ENCODE measurements at places on chromosomes 12 and 14.

GRCh38 chr14:54453252-54453651, 12.1 kb upstream of the CNIH1 start:
- DNase-seq: no peak

DNA sequence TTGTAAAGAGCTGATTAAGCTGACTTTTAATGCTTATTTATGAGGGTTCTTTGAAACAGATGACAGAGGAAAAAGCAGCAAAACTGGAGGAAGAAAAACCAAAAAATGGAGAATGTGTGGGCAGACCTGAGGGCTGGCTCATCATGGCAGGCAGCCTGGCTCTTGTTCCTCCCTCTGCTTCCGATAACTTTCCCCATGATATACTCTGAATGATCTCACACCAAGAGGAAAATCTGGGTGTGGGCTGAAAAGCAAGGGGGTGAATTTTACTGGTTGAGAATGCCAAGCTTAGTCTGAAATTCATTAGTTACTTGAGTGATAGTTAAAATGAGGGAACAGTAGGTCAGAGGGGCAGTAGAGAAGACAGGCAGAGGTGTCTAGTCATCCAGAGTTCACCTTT, 330.1 kb upstream of the PRICKLE1 start:
- DNase-seq: no peak

DNA sequence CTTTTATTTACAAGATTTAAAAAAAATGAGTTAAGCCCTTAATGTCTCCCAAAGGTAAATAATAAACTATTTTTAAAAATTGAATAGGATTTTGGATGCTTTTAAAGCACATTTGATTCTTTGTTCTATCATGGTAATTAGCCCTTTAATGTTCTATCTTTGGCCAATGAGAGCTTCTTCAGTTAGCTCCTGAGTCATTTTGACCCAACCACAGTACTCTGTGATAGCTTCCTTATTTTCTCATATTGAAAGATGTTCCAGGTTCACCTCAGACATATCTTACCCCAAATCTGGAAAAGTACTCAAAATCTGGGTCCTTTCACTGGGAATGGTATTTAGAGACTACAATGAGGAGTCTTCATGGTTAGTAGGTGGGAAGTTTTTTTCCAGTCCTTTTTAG, 98.0 kb downstream of the MYRFL start:
- no peak for DNase-seq

GRCh38 chr12:14836336-14837210, 6.8 kb downstream of the ART4 start:
- no peak for DNase-seq

GRCh38 chr12:66848967-66849366, 170.1 kb upstream of the GRIP1 start:
- DNase-seq: no peak

- DNase-seq: no peak
Measured at GRCh38 chr12:18284386-18284785, 23.1 kb downstream of the PIK3C2G start.

- DNase-seq: no peak
Measured at GRCh38 chr12:111163422-111163821, 205.5 kb downstream of the PHETA1 start.

DNA sequence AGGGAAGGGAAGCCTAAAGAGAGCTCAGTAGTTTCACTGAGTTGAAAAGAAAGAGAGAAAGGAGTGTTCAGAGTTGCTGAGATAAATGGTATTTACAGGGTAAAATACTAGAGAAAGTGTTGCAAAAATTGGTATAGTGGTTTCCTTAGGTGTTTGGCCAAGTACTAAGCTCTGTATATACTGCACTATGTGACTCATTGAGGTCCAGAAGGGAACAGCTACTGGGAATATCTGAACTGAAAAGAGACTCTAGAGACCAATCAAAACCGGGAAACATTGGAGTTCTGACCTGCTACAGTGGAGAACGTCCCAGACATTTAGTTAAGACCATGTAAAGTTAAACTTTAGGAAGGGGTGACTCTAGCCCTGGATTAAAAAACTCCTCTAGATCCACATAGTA, 42.7 kb upstream of the ALX1 start:
- DNase-seq: no peak

DNA sequence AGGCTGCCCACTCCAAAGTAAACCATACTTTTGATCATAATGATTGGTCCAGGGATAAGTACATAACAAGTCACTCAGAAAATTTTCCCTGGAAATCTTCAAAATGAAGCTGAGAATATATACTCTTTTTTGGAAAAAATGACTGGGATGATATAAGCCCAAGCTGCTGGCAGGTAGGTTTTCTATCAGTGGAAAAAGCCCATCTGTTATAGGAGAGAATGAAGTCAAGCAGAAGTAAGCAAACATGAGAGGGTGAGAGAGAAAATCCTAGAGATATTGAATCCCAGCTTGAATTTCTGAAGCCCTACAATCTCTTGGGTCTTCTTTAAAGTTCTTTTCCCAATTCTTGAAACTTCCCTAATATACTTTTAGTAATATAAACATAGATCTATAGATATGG, 37.3 kb upstream of the ZDHHC17 start:
- no peak for DNase-seq

DNA sequence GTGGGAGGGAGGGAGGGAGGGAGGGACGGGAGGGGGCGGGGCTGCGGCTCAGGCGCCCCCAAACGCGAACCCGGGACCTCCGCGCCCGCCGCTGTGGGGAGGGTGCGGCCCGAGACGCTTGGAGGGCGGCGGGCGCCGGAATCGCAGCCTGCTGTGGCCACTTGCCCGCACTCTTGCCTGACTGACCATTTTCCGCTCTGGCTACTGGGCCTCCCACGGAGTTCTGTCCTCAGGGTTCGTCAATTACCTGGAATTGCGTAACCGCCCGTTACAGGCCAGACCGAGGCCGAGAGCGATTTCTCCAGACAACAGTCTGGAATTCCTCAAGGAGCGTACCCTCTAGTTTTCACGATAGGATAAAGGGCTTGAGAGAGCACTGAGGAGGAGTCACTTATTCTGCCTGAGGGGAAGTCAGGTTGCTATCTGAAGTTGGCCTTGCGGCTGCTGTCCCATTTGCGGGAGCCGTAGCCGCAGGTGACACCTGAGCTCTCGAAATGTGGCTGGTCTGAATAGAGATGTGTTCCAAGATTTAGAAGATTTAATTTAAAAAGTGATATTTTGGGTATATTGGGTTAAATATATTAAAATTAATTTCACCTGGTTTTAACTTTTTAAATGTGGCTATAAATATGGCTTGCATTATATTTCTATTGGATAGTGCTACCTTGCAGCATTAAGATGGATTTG, 446 bp upstream of the ZNF641 start:
- peak; percentile 54 for DNase-seq

DNA sequence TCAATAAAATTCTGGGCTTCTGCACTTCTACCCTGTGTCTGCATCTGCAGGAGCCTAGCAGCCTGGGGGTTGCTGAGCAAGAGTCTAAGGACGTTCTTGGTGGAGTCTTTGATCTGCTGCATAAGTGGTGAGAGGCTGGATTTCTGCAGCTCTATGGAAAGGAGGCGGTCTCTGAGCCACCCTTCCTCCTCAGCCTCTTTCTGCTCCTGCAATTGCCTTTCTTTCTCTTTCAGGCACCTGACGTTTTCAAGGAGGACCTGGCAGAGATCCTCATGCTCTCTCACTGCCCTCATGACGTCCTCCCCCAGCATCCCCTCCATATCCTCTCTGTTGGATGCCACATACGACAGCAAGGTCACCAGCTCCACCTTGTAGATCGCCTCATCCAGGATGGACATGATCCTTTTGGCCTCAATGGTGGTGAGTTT, 13.6 kb upstream of the TPCN1 start:
- no peak for DNase-seq

GRCh38 chr14:84963518-84963917, 566.4 kb upstream of the FLRT2 start:
- no peak for DNase-seq

- peak; percentile 46 for DNase-seq
Measured at GRCh38 chr12:52023182-52023975, 16.6 kb downstream of the TAMALIN start.

GRCh38 chr12:1630133-1630826, 1.2 kb downstream of the WNT5B start:
- no peak for DNase-seq

- DNase-seq: no peak
Measured at GRCh38 chr14:68820536-68820935, 27.7 kb upstream of the ZFP36L1 start.

DNA sequence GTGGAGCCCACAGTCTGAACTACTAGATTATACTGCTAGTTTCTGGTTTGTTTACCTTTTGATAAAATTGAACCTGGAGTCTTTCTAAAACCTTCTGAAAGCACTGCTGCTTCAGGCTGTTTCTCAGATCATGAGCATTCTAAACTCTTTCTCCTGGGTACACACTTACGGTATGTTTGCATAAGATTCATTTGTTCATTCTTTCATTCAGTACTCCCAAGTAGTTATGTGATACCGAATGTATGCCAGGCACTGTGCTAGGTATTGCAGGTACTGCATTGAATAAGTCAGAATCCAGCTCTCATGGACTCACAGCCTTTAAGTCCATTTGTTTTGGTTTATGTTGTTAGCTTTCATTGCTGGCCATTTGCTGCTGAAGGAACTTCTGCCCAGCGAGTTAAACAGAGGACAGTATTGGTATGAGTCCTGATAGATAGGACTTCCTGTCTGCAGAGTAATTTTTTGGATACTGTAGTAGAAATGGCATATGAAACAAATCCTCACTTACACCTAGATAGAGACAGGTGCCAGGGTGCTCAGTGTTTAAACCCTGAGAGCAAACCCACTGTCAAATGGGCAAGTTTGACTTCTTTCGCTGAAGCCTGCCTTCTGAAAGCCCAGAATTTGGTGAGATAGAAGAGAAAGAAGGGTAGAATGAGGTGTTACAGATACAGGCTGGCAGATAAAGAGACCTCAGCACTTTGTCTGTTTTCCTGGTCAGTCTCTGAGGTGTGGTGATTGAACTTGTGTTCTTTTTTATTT, 2.1 kb downstream of the SUSD6 start:
- no peak for DNase-seq

- no peak for DNase-seq
Measured at GRCh38 chr14:49946320-49947141, 53.6 kb downstream of the ARF6 start.

- no peak for DNase-seq
Measured at GRCh38 chr14:74683406-74683805, 29.5 kb downstream of the AREL1 start.

DNA sequence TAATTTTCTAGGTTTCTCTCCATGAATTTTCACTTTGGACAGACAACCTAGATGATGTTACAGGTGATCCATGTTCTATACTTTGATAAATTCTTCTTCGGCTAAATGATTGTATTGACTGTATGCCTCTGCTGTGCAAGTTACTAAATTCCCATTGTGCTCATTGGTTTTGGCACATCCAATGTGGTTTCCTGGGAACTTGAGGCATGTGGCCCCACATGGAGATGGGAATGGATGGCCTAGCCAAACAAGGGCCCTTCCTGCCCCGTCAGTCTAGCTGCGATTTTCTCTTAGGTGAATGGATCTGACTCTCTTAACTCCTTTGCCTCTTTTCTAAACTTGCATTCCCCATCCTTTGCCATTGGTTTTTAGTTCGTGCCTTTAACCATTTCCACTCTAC, 186.2 kb downstream of the PELI2 start:
- DNase-seq: no peak

DNA sequence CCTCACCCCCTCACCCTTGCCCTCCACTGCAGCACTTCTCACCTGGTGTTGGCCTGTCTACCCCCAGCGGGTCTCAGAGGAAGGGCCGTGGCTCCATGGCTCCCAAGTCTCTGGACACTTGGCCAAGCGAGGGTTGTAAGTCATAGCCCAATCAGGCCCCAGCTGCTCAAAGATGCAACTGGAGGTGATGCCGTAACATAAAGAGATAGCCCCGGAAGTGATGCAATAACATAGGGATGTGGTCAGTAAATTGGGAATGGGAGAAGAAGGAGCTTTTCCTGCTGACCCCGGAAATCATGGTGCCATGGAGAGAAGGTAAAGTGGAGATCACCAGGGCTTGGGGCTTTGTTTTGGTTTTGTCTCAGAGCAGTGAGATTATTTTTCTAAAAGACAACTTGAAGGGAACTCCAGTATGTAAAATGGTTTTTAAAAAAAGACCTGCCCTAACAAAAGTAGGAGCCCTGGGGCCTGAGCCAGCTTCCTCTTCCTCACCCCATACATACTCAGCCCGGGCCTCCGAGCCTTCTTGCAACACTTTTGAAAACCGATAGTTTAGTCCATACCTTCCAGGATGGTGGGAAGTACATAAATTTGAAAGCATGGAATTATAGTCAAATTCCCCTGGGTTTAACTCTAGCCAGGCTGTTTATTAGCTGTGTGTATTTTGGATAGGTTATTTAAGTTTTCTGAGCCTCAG, 212.5 kb downstream of the CRADD start:
- DNase-seq: no peak

DNA sequence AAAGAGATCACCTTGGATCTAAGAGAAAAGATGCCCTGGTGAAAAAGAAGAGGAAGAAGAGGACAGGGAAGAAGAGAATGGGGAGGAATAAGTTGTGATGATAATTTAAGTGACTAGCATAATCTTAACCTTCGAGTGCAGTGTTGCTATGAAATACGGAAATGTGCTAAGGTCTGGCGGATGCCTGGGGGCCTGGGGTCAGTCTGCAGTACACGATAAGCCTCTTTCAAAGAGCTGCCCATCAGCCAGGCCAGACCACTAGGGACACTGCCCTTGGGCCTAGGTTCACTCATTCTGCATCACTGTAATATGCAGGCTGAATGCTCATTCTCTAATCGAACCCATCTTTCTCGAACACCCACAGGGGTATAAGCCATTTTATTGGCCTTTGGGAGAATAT, 83.4 kb downstream of the PLEKHG3 start:
- DNase-seq: no peak

- no peak for DNase-seq
Measured at GRCh38 chr14:95363468-95363954, 43.8 kb upstream of the CLMN start.

DNA sequence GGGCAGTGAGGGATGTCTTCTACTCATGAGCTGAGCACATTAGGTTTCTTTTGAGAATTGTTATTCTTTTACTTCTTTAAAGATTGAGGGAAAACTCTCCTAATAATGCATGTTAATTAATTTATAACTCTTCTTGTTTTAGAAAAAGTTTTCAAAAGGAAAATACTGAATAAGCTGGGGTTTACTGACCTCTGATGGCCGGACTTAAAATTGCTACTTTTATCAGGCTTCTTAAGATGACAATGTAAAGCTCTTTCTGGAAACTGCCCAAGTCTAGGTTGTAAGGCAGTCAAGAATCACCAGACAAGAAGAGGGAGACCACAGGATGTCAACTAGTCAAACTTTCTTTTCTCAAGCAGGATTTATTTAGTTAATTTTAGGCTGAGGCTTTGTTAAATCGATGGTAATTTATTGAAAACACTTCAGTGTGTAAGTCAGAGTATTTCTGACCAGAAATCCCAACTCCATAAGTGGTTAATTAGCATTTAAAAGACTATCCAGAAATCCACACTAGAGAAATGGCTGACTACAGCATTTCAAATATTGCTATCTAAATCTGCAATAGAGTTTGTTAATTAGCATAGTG, 82.1 kb downstream of the AVPR1A start:
- no peak for DNase-seq

Measured in NK-92 treated with Interleukin-12 subunit alpha and Interleukin-12 subunit beta, amount 100 ng/mL, for 24 hours (cell line).